Ureter (tissue), 1 donor: ENCODE measurements at places on chromosomes 12 and 14.

DNA sequence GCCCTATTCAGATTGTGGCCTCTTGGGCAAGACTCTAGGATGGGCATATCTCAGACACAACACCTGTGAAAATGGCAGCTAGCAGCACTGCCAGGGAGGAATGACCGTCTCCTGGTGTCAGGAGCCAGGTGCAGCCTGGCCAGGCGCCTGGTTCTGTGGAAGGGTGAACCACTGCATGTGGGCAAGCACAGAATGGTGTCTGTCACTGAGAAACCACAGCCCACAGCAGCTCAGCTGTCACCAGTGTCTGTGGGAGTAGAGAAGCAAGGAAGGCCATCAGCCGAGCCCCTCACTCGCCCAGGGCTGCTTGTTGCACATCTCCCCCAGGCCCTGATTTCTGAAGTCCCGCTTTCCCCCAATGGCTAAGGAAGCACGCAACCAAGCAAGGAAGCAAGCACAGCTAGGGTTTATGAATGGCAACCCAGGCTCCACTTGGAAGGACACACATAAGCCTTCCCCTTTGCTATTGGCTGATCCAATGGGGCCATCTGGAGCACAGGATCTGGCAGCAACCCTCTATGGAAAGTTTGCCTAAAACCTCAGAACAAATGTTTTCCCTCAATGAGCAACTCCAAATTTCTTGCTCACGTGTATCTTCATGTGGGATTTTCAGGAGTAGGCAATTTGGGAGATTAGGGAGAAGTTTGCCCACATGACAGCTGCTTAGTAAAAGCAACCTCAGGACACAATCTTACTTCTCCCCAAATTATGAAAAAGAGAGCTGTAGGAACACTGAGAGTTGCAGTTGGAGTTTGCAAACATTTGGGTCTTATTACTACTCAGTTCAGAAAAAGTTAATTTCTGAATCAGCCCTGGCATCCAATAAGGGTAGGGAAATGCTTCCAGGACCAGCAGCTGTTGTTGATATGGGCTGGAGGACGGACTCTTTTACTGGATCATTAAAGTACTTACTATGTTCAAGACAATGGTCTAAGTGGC is 44.7 kb downstream of the GPHB5 start:
- no peak for DNase-seq

DNA sequence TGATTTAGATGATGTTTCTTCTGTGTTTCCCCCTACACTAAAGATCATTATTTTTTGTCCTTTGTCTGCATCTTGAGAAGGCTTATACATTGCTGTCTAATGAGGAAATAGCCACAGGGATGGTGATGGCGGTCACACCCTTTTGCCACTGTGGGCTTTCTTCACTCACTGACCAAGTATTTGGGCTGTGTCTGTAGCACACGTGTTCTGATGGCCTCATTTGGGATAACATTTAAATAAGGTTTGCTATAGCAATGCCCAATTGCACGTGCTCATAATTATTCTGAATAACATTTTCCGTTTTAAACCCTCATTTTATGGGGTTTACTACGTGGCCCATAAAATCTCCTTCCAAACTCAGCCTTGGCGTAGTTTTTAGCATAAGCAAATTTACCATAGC is 230.3 kb upstream of the PRICKLE1 start:
- DNase-seq, result no peak

- DNase-seq, result no peak
Observed at GRCh38 chr12:110998971-110999370, 78.6 kb upstream of the MYL2 start.

DNA sequence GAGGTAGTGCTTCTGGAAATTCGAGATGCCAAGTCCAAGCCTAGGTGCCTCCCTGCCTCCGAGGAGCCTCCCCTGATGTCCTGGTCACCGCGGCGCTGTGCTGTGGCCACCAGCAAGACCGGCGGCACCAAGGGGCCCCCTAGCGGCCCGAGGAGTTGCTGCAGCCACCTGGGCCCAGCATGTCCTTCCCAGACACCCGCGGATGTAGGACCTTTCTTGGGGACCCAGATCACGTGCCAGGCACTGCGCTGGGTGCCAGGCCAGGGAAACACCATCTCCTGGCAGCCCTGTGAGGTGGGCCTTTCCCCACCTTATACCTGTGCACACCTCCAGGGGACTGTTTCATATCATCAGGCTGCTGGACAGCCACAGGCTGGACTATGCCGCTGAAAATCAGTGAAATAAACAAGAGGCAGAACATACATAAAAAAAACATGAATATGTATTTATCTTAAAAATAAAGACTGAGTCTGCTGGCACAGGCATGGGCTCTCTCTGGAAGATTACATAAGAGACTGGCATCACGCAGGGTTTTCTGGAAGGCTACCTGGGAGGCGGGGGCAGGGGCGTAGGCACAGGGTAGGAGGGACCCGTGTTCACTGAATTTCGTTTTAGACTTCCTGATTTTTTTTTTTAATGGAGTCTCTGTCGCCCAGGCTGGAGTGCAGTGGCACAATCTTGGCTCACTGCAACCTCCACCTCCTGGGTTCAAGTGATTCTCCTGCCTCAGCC is 15.9 kb upstream of the HHIPL1 start:
- peak; percentile 79 for DNase-seq

- no peak for DNase-seq
Observed at GRCh38 chr14:96280104-96280503, 24.1 kb downstream of the BDKRB1 start.

- DNase-seq, result no peak
Observed at GRCh38 chr14:52397844-52398243, 83.7 kb downstream of the PTGER2 start.

GRCh38 chr14:76293923-76294322 is 82.0 kb upstream of the ESRRB start:
- no peak for DNase-seq

DNA sequence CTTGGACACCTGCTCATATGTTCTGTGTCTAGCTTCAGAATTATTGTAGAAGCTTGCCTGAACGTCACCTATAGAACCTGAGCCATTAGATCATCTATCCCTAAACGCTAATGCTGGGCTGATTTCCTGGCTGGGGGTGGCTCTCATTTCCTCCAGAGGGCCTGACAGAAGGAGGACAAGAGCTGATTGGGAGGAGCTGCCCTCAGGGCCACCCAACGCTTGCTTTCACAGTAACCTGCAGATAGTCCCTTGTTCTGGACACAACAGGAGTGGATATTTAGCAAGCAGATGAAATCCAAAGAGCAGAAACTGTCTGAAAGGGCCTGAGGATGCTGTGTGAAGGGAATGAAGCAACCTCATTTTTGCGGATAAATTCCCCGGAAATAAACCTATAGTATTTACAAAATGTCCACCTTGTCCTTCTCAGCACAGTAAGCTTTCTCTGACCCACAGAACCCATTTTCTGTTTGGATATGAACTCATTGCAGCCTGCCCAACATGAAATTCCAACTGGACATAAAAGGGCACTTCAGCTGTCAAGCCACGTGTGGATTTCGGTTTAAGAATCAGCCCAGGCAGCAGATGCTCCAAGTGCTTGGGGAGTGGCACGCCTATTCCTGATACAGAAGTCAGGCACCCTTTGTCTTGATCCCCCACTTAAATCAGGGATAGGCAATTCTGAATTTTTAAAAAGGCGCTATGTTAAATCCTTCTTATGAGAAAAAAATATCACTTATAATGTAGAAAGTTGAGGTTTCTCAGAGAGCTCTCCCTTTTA is 32.8 kb upstream of the TUBA1C start:
- DNase-seq, result no peak

- DNase-seq, result peak; percentile 96
Observed at GRCh38 chr12:124927201-124928094, 13.0 kb upstream of the UBC start.

GRCh38 chr12:112900298-112901145 is 6.2 kb upstream of the OAS1 start:
- no peak for DNase-seq

DNA sequence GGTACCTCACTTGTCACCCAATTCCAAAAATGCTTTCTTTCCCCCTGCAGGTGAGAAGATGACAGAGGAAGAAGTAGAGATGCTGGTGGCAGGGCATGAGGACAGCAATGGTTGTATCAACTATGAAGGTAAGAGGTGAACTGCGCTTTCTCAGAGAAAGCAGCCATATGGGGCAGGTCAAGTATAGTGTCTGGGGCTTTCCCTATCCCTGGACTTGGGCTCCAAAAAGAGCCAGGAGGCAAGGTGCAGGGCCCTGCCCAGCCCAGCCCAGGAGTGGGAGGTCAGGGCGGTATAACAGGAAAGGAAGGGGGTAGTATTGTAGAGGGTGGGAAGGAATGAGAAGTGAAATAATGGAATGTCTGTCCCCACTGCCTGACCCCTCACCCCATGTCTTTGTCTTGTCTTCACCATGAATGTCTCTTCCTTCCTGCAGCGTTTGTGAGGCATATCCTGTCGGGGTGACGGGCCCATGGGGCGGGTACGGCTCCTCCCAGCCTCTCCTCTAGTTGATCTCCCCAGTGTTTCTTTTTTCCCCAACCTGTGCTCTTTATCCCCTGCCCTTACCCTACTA is 2.1 kb downstream of the MYL6 start:
- DNase-seq, result no peak

- no peak for DNase-seq
Observed at GRCh38 chr14:36344211-36344610, 23.8 kb upstream of the MBIP start.

- no peak for DNase-seq
Observed at GRCh38 chr12:106073179-106073578, 65.6 kb downstream of the NUAK1 start.

- no peak for DNase-seq
Observed at GRCh38 chr12:105783983-105784947, 354.5 kb downstream of the NUAK1 start.

DNA sequence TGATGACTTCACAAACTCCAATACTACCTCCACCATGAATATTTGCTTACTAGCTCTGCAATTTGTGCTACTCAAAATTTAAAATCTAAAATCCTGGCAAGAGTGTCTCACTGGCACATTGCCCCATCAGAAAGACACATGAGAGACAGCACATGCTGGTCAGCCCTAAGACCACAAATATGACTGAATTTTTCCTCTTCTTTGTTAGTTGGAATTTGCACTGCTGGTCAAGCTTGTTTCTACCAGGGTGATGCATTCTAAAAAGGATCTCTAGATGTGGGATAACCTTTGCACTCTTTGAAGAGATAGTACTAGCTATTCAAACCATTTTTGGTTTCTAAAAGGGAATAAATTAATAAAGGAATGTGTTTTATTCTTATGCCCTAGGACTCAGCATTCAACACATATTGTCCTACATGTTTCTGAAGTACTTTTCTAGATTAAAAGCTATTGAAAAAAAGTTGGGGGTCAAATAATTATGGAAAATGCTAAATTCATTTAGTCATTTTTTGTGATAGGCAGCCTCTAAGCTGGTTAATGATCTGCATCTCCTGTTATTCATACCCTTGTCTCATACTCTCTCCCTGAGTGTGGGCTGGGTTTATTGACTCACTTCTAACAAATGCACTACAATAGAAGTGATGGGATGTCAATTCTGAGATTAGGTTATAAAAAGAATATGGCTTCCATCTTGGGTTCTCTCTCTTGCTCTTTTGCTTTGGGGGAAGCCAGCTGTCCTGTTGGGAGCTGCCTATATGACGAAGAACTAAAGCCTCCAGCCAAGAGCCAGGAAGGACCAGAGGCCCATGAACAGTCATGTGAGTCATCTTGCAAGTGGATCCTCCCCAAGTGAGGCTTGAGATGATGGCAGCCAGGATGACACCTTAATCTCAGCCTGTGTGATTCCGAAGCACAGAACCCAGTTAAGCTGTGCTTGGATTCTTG is 211.5 kb upstream of the CRY1 start:
- no peak for DNase-seq

- no peak for DNase-seq
Observed at GRCh38 chr12:84763107-84763506, 149.5 kb downstream of the SLC6A15 start.

- DNase-seq, result no peak
Observed at GRCh38 chr12:122094735-122095631, 16.4 kb downstream of the MLXIP start.

DNA sequence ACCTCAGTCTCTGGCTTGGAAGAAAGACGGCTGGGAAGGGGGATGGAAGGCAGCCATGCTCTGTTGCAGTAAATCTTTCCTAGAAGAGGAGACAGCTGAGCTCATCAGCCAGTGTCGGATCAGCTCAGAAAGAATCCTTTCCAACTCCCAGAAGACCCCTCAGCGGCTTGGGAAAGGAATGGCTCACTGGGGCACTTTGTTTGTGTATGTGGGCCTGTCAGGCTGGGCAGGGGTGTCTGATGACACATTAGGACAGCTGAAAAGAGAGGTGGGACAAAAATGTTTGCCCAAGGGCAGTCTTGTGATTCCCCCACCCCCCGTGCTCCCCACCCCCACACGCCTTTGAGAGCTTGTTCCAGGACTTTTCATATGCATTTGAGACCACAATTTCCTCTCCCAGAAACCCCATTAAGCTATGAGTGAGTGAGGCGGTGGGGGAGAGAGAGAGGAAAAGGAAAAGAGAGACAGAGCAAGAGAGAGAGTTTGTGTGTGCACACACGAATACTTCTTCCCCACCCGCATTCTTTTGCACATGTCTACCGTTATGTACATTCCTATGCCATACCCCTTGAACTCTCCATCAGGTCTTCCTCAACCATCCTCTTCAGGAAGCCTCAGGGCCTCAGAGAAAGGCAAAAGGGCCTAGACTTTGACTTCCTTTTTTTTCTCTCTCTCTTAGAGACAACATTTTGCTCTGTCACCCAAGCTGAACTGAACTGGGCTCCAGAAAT is 198.9 kb downstream of the ZFP36L1 start:
- no peak for DNase-seq

DNA sequence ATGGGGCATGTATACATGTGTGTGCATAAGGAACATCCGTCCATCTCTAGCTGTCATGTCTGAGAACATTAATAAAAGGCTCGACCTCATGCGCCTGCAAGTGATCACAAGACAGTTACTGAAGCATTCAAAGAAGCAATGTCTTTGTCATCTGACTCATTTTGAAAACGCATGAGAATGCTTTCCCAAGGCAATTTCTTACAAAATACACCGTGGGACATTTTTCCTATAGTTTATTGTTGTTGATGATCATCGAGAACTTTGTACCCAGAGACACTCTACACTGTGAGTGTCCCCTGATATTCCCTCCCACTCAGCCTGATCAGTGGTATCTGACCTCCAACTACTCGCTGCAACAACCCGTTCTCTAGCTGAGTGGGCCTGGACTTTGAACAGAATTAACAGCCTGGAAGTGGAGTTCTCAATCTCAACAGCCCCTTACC is 68.1 kb downstream of the ETV6 start:
- DNase-seq, result no peak

DNA sequence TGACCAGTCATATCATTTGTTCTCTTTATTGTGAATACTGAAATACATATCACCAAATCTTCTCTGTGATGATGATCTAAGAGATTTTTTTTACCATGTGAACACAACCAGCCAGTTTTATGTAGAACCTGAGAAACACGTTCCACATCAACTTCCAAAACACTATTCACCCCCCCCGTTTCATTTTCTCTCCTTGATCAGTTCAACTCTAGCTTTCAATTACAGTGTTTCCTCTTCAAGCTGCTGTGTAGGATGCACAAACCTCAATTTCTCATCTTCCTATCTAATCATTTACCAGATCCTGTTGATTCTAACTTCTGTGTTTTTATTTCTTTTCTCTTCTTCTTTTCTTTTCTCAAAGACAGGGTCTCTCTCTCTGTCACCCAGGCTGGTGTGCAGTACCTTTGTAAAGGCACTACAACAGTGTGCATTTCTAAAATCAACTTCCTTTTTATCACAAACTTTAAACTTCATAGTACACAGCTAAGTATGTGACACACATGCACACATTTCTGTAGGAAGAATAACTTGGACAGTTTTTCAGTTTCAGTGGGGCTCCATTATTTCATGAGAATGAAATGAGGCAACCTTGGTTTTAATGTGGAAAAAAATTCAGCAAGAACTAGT is 149.9 kb upstream of the FBXO33 start:
- no peak for DNase-seq

- peak; percentile 75 for DNase-seq
Observed at GRCh38 chr14:32073537-32074189, 3.4 kb upstream of the ARHGAP5 start.
